ENCODE measurements at places on chromosomes 5 and 9.

GRCh38 chr5:172932313-172933017, 26.8 kb upstream of the RPL26L1 start:
- peak; percentile 87 for DNase-seq

DNA sequence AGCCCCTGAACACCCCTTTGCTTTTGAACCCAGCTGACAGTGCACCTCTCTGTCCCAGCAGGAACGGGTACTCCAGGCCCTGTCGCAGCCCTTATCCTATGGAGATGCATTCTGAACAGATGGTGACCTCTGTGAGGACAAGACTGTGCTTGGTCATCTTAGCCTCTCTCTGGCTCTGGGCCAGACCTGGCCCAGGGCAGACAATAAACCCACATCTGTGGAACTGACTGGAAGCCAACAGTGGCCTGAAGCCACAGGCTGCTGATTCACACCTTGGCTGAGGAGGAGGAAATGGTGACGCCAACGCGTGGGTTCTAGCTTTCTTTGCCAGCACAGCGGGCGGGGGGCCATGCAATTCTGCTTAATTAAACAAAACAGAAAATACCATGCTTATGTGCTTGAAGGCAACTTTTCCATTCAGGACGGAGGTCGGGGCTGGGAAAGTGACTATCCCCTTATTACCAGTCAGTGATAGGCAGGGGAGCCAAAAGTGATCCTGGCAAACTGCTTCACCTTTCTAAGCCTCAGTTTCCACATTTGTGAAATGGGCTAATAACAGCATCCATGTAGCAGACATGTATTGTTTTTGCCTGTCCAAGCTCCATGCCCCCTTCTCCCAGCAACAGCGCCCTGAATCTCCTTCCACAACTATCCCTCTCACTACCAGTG, 10.8 kb downstream of the SH3PXD2B start:
- DNase-seq, result peak; percentile 91

- no peak for DNase-seq
Observed at GRCh38 chr5:97094579-97095317, 47.7 kb downstream of the LIX1 start.

- DNase-seq, result no peak
Observed at GRCh38 chr9:136197084-136197875, 7.6 kb downstream of the LHX3 start.

- DNase-seq, result no peak
Observed at GRCh38 chr5:128345247-128345646, 192.8 kb downstream of the FBN2 start.

All from coronary artery (tissue), 2 donors.